Jurkat, Clone E6-1 (cell line): ENCODE measurements at places on chromosomes 2 and 18.

GRCh38 chr2:100641125-100641435, 78.3 kb downstream of the PDCL3 start:
- no peak for DNase-seq

DNA sequence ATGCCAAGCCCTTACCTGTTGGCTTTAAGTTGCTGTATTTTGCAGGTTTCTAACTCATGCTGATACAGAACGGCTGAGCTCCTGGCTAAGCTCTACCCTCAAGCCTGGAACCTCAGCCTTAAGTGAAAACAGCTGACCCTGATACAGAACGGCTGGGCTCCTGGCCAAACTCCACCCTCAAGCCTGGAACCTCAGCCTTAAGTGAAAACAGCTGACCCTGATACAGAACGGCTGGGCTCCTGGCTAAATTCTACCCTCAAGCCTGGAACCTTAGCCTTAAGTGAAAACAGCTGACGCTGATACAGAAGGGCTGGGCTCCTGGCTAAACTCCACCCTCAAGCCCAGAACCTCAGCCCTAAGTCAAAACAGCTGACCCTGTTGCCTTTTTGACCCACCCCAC, 17.6 kb upstream of the DNER start:
- DNase-seq: no peak

GRCh38 chr2:128721096-128721495, 402.4 kb upstream of the HS6ST1 start:
- no peak for DNase-seq

- DNase-seq: no peak
These were observed 665.5 kb downstream of the NYAP2 start for GRCh38 chr2:226064932-226065570.

DNA sequence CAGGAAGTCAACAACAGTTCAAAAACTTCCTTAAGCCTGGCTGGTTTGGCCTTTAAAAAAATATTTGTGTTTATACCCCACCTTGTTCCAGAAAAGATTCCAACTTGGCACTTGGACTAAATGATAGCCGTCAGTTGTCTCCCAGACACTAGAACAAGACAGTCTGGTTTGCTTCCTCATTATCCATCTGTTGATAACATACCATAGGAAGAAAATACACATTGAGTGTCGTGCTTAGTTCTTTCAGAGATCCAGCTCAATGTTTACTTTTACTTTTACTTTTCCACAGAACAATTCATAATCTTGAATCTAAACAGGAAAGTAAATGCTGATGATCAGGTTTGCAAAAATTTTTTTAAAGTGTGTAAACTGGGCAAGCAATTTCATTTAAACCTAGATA, 2.4 kb upstream of the VPS54 start:
- DNase-seq: no peak

DNA sequence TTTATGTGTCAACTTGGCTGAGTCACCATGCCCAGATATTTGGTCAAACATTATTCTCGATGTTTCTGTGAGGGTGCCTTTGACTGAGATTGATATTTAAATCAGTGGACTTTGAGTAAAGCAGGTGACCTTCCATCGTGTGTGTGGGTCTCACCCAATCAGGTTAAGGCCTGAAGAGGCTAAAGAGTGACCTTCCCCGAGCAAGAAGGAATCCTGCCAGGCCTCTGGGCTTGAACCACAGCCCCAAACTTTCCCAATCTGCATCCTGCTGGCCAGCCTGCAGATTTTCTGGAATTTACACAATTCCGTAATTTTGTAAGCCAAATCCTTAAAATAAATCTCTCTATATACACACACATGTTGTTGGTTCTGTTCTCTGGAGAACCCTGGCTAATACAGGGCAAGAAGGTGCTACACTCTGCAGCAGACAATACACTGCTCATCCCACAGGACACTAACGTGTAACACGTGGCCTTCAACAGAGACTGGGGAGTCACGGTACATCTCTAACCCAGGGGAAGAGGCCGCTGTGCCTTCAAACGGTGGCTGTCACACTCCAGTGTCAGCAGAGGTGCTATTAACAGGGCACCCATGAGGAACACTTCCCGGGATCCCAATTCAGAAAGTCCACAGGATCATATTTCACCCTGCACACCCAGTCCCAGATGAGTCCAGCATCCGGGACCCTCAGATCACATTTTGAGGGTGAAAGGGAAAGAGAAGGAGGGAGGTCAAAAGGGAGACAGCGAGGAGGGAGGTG, 113.1 kb upstream of the ID2 start:
- DNase-seq: no peak
